ENCODE measurements at places on chromosomes 2 and 18.

DNA sequence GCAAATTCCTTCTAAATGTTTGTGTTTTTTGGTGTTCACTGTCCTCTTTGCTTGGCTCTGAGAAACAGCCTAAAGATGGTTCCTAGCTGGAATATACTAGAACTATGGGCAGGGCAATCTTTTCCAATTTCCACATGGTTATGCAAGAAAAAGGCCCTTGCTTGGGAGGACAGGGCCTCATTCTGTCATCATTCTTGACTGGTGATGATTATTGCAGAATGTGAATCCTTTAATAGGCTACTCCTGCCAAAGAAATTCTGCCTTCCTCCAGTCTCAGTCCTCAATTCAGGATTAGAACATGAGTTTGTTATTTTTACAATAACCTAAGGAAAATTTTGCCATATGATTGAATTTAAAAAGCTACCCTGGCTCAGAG is 218.7 kb downstream of the HNMT start:
- DNase-seq = peak; percentile 20

DNA sequence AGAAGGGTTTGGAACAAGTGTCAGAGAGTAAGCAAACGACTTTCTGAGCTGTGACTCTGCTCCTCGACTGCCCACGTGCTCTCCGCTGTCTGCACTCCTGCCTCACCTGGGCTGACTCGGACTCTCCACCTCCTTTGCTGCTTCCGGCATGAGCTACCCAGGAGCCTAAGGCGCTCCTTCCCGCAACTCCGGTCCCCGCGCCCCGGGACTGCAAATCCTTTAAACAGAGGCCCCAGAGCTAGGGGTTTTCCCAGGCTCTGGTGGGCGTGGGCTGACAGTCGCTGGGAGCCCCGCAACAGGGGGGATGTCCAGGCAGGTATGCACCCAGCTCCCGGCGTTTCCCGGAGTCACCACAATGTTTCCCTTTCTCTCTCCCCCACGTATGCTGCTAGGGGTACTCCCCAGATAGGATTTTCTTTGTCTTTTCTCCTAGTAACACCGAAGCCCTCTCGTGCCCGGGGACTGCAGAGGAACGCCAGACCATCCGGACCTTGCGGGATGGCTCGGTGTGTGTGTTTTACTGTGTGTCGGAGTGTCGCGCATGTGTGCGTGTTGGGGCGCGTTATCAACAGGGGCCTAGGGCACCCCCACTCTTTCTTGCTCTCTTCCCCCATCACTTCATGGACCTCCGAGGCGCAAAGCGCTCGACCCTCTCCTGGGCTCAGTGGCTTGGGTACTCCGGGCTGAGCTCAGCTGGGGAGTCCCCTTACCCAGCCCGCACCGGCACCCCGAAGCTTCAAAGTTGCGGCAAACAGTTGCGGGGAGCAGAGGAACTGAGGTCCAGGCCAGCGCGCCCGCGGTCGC is 691 bp upstream of the THSD7B start:
- DNase-seq = no peak

- DNase-seq = peak; percentile 93
These were observed 85.7 kb downstream of the COPS8 start for GRCh38 chr2:237171396-237171795.

- DNase-seq = no peak
These were observed 105.8 kb downstream of the ICOS start for GRCh38 chr2:204042401-204042800.
